Suprapubic skin (tissue), 4 donors: ENCODE measurements at places on chromosomes 1 and 21.

- no peak for DNase-seq
Observed at GRCh38 chr1:18412882-18413353, 67.8 kb upstream of the KLHDC7A start.

DNA sequence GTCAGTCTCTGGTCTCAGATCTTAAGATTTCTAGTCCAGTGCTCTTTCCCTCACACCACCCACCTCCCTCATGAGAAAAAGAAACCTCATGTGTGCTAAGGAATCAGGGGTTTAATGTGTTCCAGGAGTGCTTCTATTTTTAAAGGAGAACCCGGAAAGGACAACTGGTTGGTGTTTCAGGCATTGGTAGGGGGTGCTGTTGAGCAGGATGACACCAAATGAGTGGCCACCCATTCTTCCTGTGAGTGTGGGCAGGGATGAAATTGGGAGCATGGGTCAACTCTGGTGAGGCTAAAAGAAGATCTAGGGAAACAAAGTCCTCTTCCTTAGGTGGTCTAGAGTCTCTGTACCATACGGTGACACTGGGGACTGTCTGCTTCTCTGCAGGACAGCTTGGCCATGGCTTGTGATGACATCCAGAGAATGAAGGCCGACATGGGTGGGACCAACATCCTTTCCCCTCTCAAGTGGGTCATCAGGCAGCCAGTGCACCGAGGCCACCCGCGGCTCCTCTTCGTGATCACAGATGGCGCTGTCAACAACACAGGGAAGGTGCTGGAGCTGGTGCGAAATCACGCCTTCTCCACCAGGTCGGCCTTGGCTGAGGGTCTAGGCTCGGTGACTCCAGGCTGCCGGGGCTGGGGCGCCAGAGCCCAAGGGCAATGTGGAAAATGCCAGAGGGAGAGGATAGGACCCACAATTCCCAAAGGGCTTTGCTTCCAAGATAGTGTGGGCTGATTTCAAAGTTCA is 39.3 kb downstream of the VWA5B1 start:
- no peak for DNase-seq

DNA sequence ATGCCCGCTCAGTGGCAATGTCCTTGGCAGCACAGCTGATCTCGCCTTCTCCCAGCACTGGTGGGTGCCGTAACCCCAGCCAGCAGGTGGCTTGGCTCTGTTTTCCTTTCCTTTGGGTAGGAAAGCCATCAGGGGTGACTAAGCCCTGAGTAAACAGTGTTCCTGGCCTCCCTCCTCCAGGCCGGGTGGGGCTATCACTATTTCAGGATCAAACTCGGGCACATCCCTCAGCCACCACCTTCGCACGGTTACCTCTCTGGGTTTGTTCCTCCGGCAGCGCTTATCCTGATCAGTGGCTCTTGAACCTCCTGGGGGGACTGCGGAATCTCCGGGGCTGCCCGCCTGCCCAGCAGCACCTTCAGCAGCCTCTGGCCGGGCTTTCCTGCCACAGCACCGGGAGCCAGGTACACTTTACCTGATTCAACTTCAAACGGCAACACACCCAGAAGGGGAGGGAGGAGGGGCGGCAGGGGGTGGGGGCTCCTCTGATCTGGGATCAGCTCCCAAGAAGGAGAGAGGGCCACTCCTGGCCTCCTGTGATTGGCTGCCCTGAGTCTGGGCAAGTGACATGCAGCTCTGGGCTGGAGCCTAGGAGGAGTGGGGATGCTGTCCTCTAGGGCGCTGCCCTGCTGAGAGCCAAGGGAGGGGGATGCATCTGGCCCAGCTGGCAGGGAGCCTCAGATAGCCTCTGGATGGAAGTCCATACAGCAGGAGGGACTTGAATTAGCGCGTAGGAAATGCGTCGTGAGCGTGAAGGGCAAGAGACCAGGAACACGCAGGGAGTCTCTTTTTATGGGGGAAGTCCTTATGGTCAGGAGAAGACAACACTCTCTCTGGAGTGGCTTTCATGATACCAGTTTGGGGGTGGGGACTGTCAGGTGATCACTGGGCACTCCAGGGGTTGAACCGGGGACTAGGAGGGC is at the start of gene ASCL5:
TSS of gene ASCL5 (minus strand) at position 353 of the 923 bp plus-strand sequence. CDS start 11,812 bp downstream, outside the sequence.
- no peak for DNase-seq

DNA sequence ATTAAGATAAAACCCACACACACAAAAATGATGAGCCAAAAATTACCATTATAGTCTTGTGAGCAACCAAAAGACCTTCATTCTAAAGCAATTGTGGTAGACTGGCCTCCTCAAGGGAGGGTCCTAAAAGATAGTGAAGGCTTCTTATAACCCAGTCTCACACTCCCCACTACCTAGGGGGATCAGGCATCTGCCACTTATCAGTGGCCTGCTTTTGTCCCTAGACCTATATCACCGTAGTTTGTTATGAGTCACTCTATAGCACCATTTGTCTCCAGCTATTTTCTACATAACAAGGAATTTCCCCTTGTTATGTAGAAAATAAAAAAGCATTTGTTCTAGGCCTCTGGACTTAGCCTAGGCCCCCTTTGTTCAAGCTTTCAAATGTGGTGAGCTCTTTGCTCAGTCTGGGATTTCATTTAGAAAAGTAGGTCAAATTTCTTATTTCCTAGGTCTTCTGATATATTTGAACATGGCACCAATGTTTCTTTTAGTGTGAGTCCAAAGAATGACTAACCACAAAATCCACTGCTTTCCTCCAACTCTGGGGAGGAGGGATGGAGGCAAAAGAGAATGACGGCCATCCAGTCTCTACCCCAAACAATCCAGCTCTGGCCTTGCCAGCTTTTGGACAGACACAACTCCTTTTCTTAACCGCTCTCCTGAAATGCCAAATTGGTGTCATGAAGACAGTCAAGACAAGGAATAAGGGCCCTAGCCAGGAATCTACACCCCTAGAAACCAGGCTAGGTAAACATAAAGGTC is 8.9 kb downstream of the ADAR start:
- DNase-seq = no peak

DNA sequence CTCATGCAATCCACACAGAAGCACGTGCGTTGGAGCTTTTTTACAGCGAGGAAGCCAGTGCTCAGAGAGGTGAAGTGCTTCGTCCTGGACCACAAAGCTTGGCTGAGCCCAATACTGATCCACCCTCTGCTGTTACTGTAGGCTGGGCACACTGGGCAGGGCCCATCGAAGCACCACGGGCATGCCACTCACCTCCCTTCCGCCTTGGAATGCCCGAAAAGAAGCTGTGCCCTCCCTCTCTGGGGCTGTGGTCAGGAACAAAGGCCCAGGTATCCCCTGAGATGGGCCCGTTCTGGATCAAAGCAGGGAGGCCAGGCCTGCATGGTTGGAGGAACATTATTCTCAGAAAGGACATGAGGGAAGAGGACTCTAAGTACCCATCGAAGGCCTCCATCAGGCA is 206.7 kb upstream of the C1orf174 start:
- DNase-seq = peak; percentile 40

- no peak for DNase-seq
Observed at GRCh38 chr1:154859786-154860155, 10.3 kb downstream of the KCNN3 start.

- no peak for DNase-seq
Observed at GRCh38 chr1:228944935-228945371, 209.7 kb downstream of the RHOU start.

DNA sequence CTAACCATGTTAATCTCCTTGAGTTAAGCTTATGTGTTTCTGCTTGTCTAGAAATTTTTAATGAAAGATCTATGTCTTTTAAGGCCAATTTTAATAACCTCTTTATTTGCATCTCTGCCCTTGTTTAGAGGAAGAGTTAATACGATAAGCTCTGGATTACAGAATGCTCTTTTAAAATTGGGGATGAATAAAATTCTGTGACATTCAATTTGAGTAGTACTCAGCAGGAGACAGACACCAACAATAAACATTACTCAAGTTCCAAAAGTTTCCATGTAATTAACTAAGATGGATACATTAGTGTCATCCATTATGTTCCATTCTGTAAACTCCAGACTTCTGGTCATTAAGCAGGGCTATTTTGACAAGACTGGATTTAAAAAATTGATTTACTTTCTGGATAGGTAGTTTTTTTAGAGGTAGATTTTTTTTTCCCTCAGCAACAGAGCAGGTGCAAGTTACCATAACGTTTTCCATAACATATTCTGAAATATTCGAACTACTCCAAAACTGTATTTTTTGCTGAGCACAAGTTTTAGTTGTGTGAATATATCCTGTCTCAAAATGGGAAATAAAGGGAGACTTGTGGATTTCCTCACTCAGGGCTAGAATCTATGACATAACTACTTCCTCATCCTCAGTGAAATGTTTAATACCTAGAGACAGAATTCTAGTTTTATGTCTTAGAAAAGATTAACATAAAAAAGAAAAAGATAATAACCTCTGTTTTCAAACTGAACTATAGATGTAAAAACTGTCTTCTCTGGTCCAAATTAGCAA is 221.7 kb downstream of the NEGR1 start:
- DNase-seq = no peak

DNA sequence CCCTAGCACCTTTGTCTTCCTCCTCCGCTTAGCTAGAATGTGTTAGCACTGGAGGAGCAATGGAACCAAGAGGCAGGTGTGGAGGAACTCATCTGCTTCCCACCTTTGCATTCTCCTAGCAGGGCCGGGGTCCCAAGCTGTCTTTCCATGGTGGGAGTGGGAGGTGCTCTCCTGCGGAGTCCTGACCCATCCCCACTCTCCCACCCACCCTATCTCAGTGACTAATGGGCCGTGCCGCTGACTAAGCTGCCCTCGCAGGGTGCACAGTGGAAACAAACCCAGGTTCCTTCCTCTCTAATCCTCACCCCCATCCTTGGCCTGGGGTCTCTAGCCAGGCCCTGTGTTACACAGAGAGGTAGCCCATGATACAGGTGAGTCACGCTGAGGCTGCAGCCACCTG is 177.5 kb downstream of the HIVEP3 start:
- DNase-seq = no peak

GRCh38 chr1:204932573-204932909 is 61.9 kb downstream of the NFASC start:
- DNase-seq = no peak

DNA sequence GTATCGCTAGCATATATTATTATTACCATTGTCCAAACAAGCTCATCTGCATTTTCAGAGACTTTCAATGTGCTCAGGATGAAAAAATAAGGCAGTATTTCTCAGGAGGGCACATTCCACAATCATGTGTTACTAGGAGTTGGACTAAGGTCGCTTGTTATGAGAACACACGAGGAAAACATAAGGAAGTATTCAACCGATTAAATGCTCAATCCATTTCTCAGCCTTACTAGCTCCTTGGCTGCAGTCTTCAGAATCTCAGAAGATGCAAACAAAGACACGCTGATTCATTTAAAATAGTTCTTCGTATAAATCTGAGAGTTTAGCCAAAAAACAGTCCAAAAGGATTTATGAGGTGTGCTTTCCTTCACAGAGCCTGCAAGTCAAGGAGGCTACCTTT is 82.0 kb upstream of the JAK1 start:
- DNase-seq = no peak

DNA sequence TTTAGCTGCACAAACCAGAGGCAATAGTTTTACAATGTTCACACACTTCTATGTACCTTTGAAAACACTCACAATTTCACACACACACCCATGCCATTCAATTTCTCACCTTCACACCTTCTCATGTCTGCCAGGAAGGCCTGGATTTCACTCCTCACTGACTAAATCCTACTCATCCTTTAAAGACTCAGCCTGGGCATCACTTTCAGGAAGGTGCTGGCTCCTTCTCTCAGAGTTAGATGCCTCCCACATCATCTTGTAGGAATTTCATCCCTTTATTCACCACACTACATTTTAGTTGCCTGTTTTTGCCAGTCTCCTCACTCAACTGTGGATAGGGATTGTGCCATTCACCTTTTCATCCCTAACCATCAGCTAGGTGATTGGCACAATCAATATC is 2.3 kb downstream of the IL20 start:
- no peak for DNase-seq

GRCh38 chr1:234108921-234109320 is 204.4 kb downstream of the SLC35F3 start:
- no peak for DNase-seq

DNA sequence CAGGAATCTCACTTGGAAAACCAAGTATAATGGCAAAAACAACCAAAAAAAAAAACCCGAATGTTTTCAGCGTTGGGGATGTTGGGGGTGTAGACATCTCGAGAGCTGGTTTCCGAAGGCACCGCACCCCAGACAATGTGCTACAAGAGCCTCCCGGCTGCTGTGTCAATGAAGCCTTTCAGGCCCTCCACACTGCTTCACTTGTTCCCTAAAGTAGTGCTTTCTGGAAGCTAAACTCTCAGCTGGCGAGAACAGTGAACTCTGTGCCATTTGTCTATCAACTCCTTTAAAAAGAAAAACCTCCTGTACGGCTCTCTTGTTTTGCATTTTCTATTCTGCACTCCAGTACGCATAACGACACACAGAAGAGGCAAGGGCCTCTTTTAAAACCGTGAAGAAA is 32.5 kb downstream of the PLEKHO1 start:
- peak; percentile 20 for DNase-seq

DNA sequence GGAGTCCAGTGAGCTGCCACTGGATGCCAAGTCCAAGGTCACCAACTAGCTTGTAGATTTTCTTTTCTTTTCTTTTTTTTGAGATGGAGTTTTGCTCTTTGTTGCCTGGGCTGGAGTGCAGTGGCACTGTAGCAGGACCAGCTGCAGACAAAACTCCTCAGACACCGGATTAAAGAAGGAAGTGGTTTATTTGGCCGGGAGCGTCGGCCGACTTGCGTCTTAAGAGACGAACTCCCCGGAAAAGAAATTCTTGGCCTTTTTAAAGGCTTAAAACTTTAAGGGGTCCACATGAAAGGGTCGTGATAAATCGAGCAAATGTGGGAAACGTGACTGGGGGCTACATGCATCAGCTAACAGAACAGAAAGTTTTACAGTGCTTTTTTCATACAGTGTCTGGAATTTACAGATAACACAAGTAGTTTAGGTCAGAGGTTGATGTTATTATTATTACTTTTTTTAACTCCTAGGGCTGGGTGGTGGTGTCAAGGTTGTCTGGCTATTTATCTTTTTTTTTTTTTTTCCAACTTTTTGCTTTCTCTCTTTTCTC is 36.4 kb upstream of the CFAP126 start:
- no peak for DNase-seq

- no peak for DNase-seq
Observed at GRCh38 chr1:77267035-77267434, 14.8 kb upstream of the AK5 start.
